ENCODE measurements at places on chromosomes 1 and 21.

GRCh38 chr1:30727824-30728223 is 4.4 kb upstream of the MATN1 start:
- no peak for DNase-seq

- no peak for DNase-seq
These were observed 34.8 kb upstream of the IKBKE start for GRCh38 chr1:206435445-206435844.

- peak; percentile 66 for DNase-seq
These were observed 20.4 kb downstream of the AGRN start for GRCh38 chr1:1040004-1040991.

DNA sequence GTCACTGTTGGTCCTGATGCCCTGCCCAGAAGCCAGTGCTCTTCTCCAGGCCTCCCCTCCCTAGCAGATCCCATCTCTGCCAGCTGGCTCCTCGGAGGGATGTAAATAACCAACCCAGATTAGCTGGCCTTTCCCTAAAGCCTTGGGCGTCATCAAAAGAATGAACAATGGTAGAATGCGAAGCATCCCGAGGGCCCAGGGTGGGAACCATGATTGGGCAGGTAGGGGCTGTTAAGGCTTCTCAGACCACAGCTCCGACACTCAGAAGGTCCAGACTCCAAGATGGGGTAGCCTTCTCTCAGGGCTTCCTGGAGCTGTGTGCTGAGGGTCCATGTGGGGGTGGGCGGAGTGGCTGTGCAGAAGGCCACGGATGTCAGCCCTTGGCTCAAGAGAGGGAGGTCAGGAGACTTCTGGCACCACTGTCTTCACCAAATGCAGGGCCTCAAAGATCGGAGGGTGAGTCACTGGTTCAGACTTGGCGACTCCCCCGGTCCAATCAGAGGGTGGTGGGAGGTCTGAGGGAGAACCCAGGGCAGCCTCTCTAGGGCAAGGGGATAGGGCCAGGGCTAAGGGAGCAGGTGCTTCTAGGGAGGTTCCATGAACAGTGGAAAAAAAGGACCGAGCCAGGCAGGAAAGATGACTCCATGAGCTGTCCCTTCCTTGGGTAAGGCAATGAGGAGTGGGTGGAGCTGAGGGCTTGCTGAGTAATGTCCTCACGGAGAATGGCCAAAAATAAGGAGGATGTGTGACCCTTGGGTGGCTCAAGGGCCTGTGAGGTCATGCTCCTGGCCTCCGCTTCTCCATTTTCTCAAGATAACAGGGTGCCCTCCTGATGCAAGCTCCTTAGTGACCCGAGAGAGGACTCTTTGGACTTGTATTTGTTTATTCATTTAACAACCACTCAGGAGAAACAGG is 58.4 kb upstream of the EPS8L3 start:
- no peak for DNase-seq

DNA sequence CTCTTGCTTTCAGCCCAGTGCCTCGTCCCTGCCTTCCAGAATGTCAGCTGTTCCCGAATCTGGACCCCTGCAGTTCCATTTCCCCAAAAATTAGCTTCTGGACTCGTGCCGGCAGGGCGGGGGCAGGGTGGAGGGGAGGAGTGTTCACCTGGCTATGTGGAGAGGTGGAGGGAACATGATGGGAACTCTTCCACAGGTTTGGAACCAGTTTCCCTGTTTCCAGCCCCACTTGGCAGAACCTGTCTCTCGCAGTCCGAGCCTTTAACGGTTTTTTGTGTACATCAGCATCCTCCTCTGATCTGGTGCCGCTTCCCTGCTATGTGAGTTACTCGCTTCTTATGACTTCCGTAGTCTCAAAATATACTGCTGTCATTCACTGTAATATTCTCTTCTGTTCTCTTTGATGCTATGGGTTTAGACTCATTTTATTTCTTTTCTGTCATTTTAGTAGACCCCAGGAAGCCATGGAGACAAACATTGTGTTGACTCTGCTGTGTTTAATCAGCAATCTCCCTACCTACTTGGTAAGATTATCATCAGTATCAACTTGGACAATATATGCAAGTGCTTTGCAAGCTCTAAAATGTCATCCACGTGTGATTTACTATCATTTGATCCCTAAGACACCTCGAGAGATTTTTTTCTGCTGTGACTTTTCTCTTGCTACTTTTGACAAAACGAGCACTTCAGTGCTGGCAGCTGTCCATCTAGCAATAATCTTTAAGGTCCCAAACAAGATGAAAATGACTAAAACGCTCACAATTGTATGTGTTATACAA is 33.3 kb upstream of the HNRNPU start:
- no peak for DNase-seq

DNA sequence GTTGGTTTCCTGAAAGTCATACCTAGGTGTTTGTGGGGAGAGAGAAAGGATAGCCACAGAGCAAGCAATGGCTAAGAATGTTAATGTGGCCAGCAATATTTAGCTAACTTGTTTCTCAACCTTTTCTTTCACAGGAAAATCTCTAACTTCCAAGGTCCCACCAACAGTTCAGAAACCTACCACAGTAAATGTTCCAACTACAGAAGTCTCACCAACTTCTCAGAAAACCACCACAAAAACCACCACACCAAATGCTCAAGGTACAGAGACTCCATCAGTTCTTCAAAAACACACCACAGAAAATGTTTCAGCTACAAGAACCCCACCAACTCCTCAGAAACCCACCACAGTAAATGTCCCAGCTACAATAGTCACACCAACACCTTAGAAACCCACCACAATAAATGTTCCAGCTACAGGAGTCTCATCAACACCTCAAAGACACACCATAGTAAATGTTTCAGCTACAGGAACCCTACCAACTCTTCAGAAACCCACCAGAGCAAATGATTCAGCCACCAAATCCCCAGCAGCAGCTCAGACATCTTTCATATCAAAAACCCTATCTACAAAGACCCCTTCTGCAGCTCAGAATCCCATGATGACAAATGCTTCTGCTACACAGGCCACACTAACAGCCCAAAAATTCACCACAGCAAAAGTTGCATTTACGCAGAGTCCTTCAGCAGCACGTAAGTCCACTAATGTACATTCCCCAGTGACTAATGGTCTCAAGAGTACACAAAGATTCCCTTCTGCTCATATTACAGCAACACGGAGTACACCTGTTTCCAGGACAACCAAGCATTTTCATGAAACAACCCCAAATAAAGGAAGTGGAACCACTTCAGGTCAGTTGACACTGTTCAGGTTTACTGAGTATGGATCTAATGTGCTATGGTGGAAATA is 15.3 kb downstream of the CD55 start:
- peak; percentile 20 for DNase-seq

- no peak for DNase-seq
These were observed 231.8 kb upstream of the GREM2 start for GRCh38 chr1:240843798-240844197.

DNA sequence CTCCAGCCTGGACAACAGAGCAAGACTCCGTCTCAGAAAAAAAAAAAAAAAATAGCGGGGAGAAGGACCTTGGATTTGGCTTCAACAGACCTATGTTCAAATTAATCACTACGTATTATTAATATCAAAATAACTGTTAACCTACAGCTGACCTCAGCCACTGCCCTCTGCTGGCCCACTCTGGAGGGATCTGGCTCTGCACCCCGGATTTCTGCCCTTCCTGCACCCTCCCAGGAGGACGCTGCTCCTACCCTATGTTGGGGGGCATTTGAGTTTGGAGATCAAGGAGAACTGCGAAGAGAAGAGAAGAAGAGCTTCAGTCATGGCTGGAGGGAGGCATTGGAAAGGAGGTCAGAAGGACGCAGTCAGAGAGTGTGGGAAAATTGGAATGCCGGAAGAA is 96.7 kb downstream of the PSMG1 start:
- DNase-seq, result no peak
